ENCODE measurements at places on chromosomes 11 and 22. TPM values are rescaled to one million over a fixed set of nuclear protein-coding genes. Genes with fewer than 3 reads are reported as not detected.
A peak's percentile ranks its signal among the peaks of the same experiment; 100 is the strongest.

GRCh38 chr22:37515901-37516300, 3.3 kb downstream of the CARD10 start:
- DNase-seq, result no peak

DNA sequence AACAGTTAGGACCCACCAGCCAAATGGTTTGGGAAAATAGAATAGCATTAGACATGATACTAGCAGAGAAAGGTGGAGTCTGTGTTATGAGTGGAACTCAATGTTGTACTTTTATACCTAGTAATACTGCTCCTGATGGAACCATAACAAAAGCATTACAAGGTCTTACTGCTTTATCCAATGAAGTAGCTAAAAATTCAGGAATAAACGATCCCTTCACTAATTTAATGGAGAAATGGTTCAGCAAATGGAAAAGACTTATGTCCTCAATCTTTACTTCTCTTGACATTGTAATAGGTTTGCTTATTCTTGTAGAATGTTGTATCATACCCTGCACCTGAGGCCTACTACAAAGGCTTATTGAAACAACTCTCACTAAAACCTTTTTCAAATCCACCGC, 50.2 kb downstream of the ZNF280B start:
- DNase-seq, result no peak

DNA sequence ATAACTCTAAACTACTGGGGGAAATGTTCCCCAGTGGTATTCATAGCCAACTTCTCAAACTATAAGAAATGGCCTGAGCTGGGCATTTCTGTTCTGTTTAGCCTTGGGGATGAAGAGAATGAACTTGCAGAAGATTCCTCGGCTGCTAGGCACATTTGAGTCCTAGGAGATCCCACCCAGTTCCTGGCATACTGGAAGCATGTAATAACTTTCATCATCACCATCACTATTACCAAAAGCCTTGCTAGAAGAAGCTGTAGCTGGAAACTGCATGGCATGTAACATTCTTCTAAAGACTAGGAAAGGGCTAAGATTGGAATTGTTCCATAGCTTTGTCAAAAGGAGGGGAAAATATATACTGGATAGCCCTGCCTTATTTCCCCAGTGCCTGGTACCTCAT, 40.1 kb upstream of the SLC1A2 start:
- no peak for DNase-seq

DNA sequence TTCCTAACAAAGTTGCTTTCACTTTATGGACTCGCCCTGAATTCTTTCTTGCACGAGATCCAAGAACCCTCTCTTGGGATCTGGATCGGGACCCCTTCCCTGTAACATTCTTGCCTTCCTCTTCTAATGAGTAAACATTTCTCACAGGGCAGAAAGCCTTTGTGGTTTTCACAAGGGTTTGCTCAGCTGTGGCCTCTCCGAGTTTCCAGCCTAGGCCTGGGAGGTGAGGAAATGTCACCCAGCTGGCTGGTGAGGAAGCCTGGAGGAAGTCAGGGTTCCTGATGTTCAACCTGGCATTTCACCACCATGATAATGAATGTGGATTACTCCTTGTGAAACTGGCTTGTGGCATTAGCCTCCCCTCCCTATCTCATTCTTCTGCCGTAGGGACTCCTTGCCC, 224.9 kb downstream of the DSCAML1 start:
- no peak for DNase-seq

DNA sequence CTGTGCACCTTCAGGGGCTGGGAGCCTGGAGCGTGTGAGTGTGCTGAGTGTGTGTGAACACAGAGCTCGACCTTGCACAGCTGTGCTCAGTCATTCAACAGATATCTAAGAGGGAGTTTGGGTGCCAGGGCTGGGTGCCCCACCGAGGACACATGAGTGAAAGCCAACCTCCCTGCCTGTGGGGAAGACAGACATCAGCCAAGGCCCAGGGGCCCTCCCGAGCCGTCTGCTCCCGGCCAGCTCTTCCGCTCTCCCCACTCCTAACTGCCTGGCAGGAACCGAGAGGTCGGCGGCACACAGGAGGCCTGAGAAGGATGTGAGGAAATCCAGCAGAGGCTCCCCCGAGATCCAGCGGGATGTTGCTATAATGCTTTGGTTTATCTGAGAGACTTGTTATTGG, 32.0 kb downstream of the CERK start:
- DNase-seq, result no peak

- DNase-seq, result peak; percentile 71
These were observed 26.1 kb upstream of the CELSR1 start for GRCh38 chr22:46563381-46564083.

GRCh38 chr11:33645686-33646085, 54.9 kb downstream of the C11orf91 start:
- no peak for DNase-seq

DNA sequence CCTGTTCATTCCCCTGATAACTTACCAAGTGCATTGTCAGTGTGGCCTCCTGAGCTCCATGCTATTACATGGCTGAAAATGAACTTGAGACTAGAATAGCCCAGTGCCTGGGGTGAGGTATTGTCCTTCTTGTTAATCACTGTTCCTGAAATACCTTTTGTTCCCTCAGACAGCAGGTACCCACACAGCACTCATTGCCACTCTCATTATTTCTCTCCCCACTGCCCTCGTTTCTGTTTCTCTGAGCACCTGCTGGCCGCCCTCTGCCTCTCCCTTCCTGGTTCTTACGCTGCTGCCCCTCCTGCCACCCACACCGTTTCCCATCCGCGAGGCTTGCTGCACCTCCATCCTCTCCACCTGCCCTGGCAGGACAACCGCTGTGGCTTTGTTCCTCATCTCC, 36.9 kb upstream of the RAB1B start:
- no peak for DNase-seq

DNA sequence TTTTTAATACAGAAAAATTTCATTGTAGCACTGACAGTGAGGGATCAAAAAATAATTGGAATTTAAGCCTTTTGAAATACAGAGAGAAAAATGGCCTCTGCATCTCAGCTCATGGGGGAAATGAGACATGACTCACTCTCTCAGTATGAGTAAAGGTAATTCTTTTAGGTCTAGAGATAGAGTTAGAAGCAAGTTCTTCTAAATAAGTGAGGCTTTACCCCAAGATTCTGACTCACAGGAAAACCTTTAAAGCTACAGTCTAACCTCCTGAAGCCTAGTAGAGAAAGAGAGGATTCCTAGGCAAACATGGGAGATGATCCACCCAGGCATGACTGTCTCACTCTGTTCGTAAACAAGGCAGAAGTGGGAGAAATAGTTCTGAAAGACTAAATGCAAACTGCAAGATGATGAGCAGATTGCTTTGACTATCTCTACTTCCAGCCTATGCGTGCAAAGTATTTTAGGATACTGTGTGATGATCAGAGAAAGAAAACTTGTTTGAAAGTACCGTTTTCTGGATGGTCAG, 1003.3 kb upstream of the CCDC90B start:
- DNase-seq, result no peak

GRCh38 chr11:88414385-88414861, 76.9 kb upstream of the CTSC start:
- no peak for DNase-seq

DNA sequence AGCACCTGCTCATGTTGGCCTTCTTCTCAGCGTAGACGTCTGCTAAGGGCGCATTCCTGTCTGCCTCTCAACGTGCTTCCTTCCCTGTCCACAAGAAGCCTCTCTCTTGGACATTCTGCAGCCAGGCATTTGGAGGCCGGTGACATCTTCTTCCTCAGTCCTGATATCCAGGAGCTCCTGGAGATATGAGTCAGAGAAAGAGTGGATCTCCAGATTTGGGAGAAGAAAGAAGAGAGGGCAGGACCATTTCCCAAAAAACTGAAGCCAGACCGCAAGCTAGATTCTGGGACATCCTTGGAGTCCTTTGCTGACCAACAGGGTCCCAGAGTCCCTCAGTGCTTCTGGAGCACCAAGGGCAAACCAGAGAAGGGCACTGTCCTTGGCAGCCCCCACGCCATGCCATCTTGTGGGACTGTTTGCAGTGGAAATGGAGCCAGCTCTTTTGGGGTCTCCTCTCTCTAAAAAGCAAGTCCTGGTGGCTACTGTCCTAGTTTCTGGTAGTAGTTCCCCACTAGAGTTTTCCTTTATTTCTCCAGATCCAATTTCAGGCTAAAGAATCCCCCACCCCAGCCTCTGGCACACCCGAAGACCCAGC, 36.1 kb upstream of the SYT13 start:
- DNase-seq, result no peak

GRCh38 chr11:35316161-35316560, 103.2 kb downstream of the SLC1A2 start:
- no peak for DNase-seq

- DNase-seq, result no peak
These were observed 454.6 kb downstream of the SOX6 start for GRCh38 chr11:15901790-15902189.

DNA sequence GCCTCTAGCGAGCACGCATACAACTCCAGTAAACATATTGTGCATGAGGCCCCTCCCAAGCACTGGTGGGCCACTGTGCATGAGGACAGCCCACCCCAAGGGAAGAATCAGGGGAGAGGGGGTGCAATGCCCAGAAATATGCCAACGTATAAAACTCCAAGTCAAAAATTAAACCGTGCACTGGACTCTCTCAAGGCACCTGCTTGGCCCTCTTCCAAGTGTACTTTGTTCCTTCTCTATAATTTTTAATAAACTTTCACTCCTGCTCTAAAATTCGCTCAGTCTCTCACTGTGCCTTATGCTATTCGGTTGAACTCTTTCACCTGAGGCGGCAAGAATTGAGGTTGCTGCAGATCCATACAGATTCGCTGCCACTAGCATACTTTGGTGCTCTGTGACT, 465.3 kb upstream of the TENM4 start:
- no peak for DNase-seq

GRCh38 chr11:12707500-12707880, 33.3 kb downstream of the TEAD1 start:
- DNase-seq, result no peak

GRCh38 chr11:30346068-30346688, 23.3 kb downstream of the ARL14EP start:
- peak; percentile 7 for DNase-seq

DNA sequence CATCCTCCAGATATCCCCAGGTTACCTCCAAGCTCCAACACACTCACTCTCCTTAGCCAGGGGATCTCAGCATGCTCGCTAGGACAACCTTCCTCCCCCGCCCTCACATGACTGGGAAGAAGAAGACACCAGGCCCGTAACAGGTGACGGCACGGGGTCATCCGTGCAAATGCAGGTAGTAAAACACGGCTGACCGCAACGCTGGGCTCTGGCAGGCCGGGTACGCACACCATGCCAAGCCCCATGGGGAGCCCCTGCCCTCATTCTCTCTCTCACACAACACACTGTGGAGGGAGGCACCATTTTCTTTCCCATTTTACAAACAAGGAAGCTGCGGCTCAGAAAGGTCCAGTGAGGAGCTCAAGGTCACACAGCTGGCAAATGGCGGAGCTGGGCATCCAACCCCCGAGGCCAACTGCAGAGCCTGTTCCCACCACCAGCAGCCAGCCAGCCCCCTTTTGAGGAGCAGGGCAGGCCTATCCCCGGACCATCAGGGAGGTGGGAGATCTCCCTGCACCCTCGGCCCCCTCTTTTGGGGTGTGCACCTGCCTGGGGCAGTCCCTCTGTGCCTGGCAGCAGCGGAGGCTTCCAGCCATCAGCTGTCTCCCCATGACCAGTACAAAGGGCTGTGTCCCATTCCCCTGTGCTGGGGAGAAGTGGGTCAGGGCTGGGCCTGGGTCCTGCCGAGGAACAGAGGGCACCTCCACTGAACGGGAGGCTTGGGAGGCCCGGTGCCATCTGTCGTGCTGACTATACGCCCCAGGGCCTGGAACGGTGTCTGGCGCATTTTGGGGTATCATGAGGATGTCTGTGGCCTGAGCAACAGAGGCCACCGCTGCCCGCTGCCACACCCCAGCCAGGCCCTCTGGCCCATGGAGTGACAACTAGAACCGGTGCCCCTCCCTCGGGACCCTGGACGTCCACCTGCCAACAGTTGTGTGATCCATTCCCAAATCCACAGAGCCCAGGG, 280.9 kb downstream of the CTTN start:
- no peak for DNase-seq

DNA sequence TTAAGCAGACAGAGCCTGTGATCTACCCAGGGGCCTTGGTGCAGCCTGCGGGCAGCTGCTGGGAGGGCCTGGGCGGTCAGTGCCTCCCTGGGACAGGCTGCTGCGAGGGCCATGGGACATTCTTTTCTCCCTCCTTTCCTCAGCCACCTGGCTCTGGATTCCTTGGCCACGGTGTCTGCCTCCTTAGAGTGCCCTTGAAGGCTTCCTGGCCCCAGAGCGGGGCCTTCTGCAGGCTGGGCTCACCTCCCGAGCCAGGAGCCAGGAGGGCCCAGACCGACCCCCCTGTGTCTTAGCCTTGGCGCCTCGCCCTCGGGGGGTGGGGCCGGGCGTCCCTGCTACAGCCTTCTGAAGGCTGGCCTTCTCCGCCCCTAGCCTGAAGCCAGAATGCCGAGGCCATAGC, 231.2 kb downstream of the TBC1D22A start:
- no peak for DNase-seq

DNA sequence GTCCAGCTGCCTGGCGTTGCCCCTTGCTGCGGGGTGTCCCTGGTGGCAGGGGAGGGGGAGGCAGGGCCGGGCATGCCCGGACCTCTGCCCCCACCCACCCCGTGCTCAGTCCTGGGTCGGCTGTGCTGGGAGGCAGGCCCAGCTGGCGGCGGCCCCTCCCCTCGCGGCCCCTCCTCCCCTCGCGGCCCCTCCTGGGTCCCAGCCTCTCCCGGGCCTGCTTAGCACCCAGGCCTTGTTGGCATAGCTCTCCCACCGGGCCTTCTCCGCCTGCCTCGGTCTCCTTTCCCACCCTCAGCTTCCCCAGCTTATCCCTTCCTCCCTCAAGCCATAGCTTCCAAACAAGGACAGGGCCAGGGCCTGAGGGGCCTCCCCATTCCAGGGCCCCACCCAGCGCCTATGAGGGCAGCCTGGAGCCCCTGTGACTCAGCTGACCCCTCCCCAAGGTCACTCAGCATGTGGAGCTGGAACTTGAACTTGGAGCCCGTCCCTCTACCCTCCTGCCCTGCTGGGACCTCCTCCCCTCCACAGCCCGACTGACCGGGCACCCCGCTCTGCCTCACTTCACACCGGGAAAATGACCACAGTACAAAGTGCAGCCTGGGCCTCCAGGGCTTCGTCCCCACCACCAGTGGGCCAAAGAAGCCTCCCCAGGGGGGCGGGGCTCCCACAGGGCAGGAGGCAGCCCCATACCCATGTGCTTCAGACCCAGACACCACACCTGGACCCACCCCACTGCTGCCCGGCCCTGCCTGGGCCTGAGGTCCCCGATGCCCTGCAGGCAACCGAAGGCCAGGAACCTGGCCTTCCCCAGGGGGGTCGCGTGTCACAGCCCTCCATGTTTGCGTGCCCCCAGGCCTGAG, 1.2 kb downstream of the EPS8L2 start:
- peak; percentile 74 for DNase-seq

GRCh38 chr22:26585104-26585790, 4.7 kb downstream of the TPST2 start:
- no peak for DNase-seq

The CDHR5 gene
- 0.08 TPM for polyA plus RNA-seq

The PRSS23 gene
- polyA plus RNA-seq, result 247 TPM

The VSIG2 gene
- polyA plus RNA-seq, result not detected

The CRYBA4 gene
- not detected for polyA plus RNA-seq

The FIBIN gene
- not detected for polyA plus RNA-seq

The CREBZF gene
- polyA plus RNA-seq, result 48.2 TPM

The CRYAB gene
- 25.3 TPM for polyA plus RNA-seq

The OR51I2 gene
- not detected for polyA plus RNA-seq

The SLC6A5 gene
- not detected for polyA plus RNA-seq

The ILK gene
- polyA plus RNA-seq, result 108 TPM

The ACTN3 gene
- polyA plus RNA-seq, result not detected

The ZNF280B gene
- polyA plus RNA-seq, result 1.9 TPM
